ENCODE measurements at places on chromosomes 12 and 14. TPM values are rescaled to one million over a fixed set of nuclear protein-coding genes. Genes with fewer than 3 reads are reported as not detected.

FGF23 gene
- total RNA-seq = 0.04 TPM

ADGRD1 gene
- 10.8 TPM for total RNA-seq

RAB2B gene
- 20.0 TPM for total RNA-seq

CLEC4E gene
- 0.09 TPM for total RNA-seq

STXBP6 gene
- total RNA-seq = 21.4 TPM

STON2 gene
- total RNA-seq = 34.5 TPM

FAM222A gene
- total RNA-seq = 4.7 TPM

SERPINA6 gene
- total RNA-seq = not detected

PARP2 gene
- total RNA-seq = 21.8 TPM

CCDC175 gene
- not detected for total RNA-seq

- no peak overlapping the region for H3K27ac ChIP-seq
- H3K36me3 ChIP-seq = no peaks in the 10 kb centered on the region
- no peak for DNase-seq
Observed at GRCh38 chr14:81122326-81122725, 98.4 kb downstream of the GTF2A1 start.

DNA sequence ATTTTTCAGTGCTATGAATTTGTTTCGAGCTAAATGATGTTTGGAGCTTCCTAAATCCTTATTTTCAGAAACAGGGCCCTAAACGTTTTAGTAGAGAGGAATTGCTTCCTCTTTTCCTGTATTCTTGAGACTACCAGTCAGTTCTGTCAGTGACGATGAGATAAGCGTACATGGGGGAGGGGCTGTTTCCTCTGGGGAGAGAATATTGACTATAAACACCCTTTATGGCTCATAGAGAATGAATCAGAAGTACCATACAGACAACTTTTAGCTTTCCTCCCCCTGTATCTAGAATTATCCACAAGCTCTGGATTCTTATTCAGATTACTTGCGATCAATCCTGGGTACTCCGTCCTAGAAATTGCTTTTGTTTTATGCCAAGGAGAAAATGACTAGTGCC, 5.1 kb downstream of the TBK1 start:
- no peak overlapping the region for H3K4me3 ChIP-seq
- H3K4me1 ChIP-seq = peaks cover 2% of the 10 kb centered on the region
- H3K27ac ChIP-seq = no peak overlapping the region

- peaks cover 9% of the 10 kb centered on the region for H3K27me3 ChIP-seq
- DNase-seq = peak; percentile 72
- H3K27ac ChIP-seq = peak overlapping the region; percentile 32
- H3K4me1 ChIP-seq = peaks cover 37% of the 10 kb centered on the region
- H3K4me3 ChIP-seq = no peak overlapping the region
Observed at GRCh38 chr14:99615497-99616157, 11.6 kb upstream of the CCDC85C start.

- no peaks in the 10 kb centered on the region for H3K36me3 ChIP-seq
- peak; percentile 65 for DNase-seq
- H3K4me3 ChIP-seq = no peak overlapping the region
- H3K27ac ChIP-seq = peak overlapping the region; percentile 86
Observed at GRCh38 chr14:68551045-68551683, 241.7 kb downstream of the ZFP36L1 start.

DNA sequence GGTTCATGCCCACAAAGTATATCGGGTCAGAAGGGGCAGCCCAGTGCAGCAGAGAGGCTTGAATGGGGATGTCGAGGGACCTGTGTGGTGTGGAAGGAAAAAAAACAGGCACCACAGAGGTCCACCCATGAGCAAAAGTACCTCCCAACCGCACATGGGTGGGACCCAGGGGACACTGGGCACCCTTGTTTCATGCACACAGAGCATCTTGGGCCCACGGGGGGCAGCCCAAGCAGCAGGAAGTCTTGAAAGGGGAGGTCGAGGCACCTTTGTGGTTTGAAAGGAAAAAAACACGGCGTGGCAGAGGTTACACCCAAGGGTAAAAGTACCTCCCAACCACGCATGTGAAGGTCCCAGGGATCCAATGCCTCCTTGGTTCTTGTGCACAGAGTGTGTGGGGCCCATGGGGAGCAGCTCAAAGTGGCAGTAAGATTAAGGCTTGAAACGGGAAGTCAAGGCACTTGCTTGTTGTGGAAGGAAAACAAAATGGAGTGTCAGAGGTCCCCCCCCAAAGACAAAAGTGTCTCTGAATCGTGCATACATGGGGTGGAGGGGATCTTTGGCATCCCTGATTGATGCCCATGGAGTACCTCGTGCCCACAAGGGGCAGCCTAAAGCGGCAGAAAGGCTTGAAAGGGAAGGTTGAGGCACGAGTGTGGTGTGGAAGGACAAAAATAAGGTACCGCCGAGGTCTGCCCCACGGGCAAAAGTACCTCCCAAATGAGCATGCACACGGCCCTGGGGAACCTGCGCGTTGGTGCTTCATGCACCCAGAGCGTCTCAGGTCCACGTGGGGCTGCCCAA, 575.5 kb downstream of the ALG10 start:
- no peaks in the 10 kb centered on the region for H3K27me3 ChIP-seq
- H3K4me3 ChIP-seq = no peak overlapping the region
- H3K36me3 ChIP-seq = no peaks in the 10 kb centered on the region
- H3K4me1 ChIP-seq = no peaks in the 10 kb centered on the region

DNA sequence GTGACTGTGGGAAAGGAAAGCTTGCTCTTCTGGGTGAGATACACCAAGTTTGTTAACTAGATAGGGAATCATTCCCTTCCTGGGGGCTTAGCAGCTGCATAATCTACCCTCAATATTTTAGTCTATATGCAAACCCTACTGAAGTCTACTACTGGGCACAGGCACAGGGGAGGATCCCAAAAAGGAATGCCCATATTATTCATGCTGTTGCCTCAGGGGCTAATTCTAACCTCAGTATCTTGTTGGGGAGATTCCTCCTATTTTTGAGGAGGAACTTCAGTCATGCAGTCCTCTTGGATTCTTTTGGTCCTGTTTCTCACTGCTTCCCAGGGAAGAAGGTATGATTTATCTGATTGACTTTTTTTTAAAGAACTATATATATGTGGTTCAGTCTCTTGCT, 58.9 kb upstream of the ANKS1B start:
- peaks cover 6% of the 10 kb centered on the region for H3K36me3 ChIP-seq
- H3K4me3 ChIP-seq = no peak overlapping the region
- no peak overlapping the region for H3K27ac ChIP-seq
- no peak for DNase-seq

DNA sequence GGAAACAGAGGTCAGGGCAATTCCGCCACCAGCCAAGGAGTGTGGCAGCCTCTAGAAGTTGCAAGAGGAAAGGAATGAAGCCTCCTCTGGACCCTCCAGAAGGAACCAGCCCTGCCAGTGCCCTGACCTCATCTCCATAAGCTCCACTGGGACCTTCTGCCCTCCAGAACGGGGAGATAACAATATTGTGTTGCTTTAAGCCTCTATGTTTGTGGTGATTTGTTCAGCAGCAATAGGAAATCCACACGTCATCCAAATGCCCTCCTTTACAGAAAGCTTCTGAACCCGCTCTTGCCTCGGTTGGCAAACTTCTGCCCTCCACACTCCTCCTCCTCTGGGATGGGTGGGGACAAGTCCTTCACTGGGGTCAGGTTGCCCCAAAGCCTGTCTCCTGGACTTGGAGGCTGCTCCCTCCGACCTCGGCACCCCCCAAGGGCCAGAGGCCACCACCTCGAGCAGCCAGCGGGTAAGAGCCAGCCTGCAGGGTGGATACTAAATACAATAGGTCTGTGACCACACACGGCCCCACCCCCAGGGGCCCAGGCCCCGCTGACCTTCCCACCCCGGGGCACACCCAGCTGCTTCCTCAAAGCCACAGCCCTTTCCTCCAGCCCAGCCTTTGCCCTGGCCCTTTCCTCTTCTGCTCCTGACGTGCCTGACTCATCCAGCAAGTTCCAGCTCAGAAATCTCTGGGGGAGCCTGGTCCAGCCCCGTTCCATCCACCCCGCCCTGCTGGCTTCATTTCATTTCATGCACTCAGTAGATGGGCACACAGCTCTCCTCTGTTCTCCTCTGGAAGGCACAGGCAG, 58.7 kb upstream of the NCOR2 start:
- no peaks in the 10 kb centered on the region for H3K27me3 ChIP-seq
- H3K4me3 ChIP-seq = no peak overlapping the region
- no peaks in the 10 kb centered on the region for H3K36me3 ChIP-seq
- peaks cover 59% of the 10 kb centered on the region for H3K4me1 ChIP-seq

- no peak for DNase-seq
- H3K4me1 ChIP-seq = no peaks in the 10 kb centered on the region
- no peaks in the 10 kb centered on the region for H3K36me3 ChIP-seq
- no peaks in the 10 kb centered on the region for H3K27me3 ChIP-seq
Observed at GRCh38 chr14:28946267-28946666, 179.7 kb downstream of the FOXG1 start.

- DNase-seq = no peak
- H3K27me3 ChIP-seq = no peaks in the 10 kb centered on the region
- peaks cover 14% of the 10 kb centered on the region for H3K4me1 ChIP-seq
- no peak overlapping the region for H3K27ac ChIP-seq
Observed at GRCh38 chr12:130993759-130994670, 40.3 kb downstream of the ADGRD1 start.

DNA sequence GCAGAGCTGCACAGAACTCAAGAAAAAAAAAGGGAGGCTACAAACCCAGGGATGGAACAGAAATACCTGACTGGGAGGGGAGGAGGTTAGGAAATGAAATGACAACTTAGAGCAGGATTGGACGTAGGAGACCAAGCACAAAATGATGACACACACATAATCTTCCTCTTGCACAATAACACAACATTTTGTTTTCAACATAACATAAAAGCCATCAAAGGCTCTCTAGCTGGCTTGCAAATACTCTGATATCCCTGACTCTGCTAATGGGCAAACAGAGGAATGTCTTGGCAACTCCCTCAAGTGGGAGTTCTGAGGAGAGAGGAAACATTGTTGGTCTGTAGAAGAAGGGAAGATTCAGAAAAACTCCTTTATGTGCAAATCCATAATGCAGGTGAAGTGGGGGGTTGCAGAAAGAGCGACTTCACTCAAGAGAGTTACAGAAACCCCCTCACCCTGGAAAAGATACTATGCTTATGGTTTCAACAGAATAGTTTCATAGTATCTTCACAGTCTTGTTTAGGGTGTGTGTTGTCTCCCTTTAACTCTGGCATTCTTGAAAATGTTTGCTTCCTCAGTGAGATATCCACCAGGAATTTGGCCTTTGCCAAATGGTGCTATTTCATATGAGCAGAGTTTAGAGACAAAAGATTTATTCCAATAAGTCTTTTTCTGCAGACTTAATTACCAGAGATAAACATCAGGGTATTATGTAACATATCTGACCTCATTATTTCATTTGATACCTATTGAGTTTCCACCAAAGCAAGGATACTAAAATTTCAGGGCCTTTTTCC, 43.8 kb upstream of the LTBP2 start:
- no peak overlapping the region for H3K4me3 ChIP-seq
- H3K4me1 ChIP-seq = no peaks in the 10 kb centered on the region
- H3K27ac ChIP-seq = no peak overlapping the region
- H3K36me3 ChIP-seq = peaks cover 26% of the 10 kb centered on the region

GRCh38 chr14:93984987-93985410, 8.6 kb upstream of the ASB2 start:
- no peaks in the 10 kb centered on the region for H3K27me3 ChIP-seq
- no peak overlapping the region for H3K4me3 ChIP-seq
- peaks cover 74% of the 10 kb centered on the region for H3K4me1 ChIP-seq

- DNase-seq = peak; percentile 76
- H3K27me3 ChIP-seq = no peaks in the 10 kb centered on the region
- no peak overlapping the region for H3K4me3 ChIP-seq
- peak overlapping the region; percentile 74 for H3K27ac ChIP-seq
- H3K36me3 ChIP-seq = no peaks in the 10 kb centered on the region
- peaks cover 42% of the 10 kb centered on the region for H3K4me1 ChIP-seq
Observed at GRCh38 chr14:92413379-92413778, 90.4 kb downstream of the SLC24A4 start.

DNA sequence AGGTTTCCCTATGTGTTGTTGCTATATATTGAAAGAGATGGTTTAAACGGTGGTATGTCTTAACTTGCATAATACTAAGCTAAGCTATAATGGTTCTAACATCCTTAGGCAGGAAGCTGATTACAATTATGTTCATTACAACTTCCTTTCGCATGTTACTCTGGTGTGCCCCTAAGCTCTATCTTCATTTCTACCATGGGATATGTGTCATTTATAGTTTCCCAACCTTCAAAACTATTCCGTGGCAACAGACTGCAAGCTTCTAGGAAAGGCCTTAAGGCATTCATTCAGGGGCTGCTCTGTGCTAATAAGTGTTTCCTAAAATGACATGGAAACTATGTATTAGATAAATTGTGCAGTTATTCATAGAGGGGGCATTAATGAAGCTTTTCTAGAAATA, 294.6 kb downstream of the GXYLT1 start:
- H3K27me3 ChIP-seq = no peaks in the 10 kb centered on the region
- H3K36me3 ChIP-seq = no peaks in the 10 kb centered on the region
- H3K4me3 ChIP-seq = no peak overlapping the region
- H3K4me1 ChIP-seq = no peaks in the 10 kb centered on the region
- peak; percentile 12 for DNase-seq
- H3K27ac ChIP-seq = no peak overlapping the region

GRCh38 chr12:17810399-17810798, 279.6 kb downstream of the RERGL start:
- no peak for DNase-seq
- no peak overlapping the region for H3K4me3 ChIP-seq
- H3K27me3 ChIP-seq = no peaks in the 10 kb centered on the region
- no peak overlapping the region for H3K27ac ChIP-seq

DNA sequence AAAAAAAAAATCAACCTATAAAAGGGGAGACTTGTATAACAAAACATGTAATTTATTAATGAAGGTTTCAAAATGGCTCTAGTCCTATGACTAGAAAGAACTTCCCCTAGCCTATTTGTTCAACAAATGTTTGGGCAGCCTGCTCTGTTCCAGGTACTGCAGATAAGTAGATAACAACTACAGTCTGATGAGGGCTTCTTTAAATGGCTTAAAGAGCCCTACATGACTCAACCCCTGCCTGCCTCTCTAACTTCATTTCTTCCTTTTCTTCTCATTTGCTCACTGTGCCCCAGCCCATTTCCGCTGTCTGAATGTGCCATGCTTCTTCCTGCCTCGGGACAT, 21.5 kb downstream of the ALDH6A1 start:
- H3K36me3 ChIP-seq = peaks cover 44% of the 10 kb centered on the region
- H3K4me3 ChIP-seq = no peak overlapping the region
- no peaks in the 10 kb centered on the region for H3K27me3 ChIP-seq
- no peaks in the 10 kb centered on the region for H3K4me1 ChIP-seq

DNA sequence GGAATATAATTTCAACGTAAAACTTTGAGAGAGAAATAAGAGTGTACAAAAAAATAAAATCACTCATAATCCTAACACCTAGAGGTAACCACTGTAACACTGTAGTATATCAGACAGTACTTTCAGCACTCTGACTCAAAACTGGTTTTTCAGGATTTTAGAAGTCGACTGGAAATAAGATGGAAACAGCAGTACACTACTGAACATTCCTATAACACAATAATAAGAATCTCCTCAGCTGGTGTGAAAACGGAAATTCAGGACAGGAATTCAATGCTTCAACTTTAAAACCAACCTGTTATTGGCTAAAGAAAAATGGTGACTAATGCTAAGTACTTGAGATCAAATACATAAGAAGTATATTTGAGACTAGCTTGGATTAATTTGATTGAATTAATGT, 12.3 kb upstream of the PITPNM2 start:
- H3K4me1 ChIP-seq = no peaks in the 10 kb centered on the region
- no peak overlapping the region for H3K27ac ChIP-seq

GRCh38 chr12:117790198-117790597, 178.6 kb downstream of the KSR2 start:
- no peaks in the 10 kb centered on the region for H3K4me1 ChIP-seq
- H3K27ac ChIP-seq = no peak overlapping the region
- H3K36me3 ChIP-seq = no peaks in the 10 kb centered on the region
- no peak overlapping the region for H3K4me3 ChIP-seq
- DNase-seq = no peak
- H3K27me3 ChIP-seq = peaks cover 3% of the 10 kb centered on the region
